ENCODE measurements at places on chromosomes 16 and 17. TPM values are rescaled to one million over a fixed set of nuclear protein-coding genes. Genes with fewer than 3 reads are reported as not detected.

DNA sequence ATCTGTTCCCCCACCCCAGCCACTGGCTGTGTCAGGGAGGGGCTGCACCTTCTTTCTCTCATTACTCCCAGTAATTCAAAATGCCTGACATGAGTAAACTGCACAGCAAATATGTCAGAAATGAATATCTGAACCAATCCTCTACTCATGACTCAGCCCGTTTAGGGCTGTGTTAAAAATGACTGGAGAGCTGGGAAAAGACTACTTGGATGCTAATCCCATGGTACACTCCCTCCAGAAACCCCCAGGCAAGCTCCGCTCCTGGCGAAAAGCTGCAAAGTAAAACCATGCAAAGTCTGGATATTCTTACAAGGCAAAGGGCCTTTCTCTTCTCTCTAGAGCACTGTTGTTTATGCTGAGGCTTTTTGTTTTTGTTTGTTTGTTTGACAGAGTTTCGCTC, 448.1 kb upstream of the DYNLRB2 start:
- no peak overlapping the region for H3K4me3 ChIP-seq
- no peak overlapping the region for H3K27ac ChIP-seq
- DNase-seq = no peak
- H3K27me3 ChIP-seq = no peaks in the 10 kb centered on the region
- no peaks in the 10 kb centered on the region for H3K36me3 ChIP-seq
- no peaks in the 10 kb centered on the region for H3K4me1 ChIP-seq

GRCh38 chr16:54444851-54445458, 158.4 kb upstream of the IRX3 start:
- no peak overlapping the region for H3K4me3 ChIP-seq
- H3K27me3 ChIP-seq = no peaks in the 10 kb centered on the region
- H3K36me3 ChIP-seq = no peaks in the 10 kb centered on the region
- no peak overlapping the region for H3K27ac ChIP-seq
- no peaks in the 10 kb centered on the region for H3K4me1 ChIP-seq

- no peak for DNase-seq
- no peak overlapping the region for H3K4me3 ChIP-seq
- H3K27ac ChIP-seq = no peak overlapping the region
- H3K36me3 ChIP-seq = no peaks in the 10 kb centered on the region
- H3K4me1 ChIP-seq = no peaks in the 10 kb centered on the region
These were observed 59.1 kb upstream of the IRX6 start for GRCh38 chr16:55264949-55265348.

DNA sequence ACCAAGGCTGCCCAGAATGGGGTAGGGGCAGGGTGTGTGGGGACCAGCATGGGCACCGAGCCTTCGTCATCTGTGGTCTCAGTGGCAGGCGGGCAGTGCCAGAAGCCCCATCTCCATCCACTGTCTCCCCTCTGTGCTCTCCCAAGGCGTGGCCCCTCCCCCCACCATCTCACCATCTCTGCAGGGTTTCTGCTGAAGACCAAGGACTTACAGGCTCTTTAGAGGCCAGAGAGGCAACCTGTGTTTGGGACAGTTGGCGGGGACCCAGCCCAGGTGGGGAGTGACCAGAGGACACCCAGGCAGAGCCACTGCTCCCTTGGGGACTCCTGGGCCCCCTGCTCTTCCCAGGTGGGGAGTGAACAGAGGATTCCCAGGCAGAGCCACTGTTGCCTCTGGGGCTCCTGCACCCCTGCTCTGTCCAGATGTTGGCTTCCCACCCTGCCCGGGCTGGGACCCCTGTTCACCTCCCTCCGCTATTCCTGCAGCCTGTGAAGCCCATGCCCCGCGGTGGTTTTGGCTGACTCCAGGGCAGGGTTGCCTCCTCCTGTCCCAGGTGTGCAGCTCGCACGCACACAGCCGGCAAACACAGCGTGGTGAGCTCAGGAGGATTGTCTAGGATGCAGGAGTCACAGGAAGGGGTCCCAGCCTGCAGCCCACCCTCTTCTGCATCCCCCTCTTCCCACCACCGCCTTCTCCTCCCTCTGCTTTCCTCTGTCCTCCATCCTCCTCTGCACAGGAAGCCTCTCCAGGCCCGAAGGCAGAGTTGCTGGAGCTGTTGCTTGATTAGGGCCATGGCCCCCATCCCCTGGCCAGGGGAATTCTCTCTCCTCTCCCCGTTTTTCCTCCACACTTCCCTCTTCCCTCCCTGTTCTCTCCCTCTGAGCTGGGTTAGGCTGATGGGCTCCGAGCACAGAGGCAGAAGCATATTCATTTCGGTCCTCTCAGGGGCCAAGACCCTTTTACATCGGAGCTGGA, 45.0 kb downstream of the SLC7A5 start:
- H3K27ac ChIP-seq = no peak overlapping the region
- no peaks in the 10 kb centered on the region for H3K4me1 ChIP-seq
- no peak for DNase-seq
- peaks cover 5% of the 10 kb centered on the region for H3K27me3 ChIP-seq

GRCh38 chr17:77471984-77472461, 331.3 kb downstream of the SEC14L1 start:
- no peak overlapping the region for H3K4me3 ChIP-seq
- H3K4me1 ChIP-seq = peaks cover 64% of the 10 kb centered on the region
- H3K27ac ChIP-seq = peak overlapping the region; percentile 61
- DNase-seq = peak; percentile 64

DNA sequence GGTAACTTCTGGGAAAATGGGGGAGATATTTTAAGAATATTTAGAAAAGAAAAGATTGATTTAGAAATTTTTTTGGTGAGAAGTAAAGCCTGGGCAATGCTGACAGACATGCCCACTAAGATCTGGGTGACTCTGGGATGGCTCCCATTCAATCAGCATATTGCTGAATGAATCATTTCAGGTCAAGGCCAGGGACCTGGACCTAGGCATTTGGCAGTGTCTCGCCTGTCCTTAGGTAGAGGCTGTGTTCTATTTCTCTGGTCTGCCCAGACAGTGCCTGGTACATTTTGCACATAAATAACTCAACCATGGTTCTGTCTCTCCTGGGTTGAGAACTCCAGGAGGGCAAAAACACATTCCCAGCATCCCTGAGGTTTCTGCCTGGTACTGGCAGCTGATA, 39.9 kb downstream of the SMPD3 start:
- H3K27me3 ChIP-seq = peaks cover 22% of the 10 kb centered on the region
- no peaks in the 10 kb centered on the region for H3K36me3 ChIP-seq
- peaks cover 4% of the 10 kb centered on the region for H3K4me1 ChIP-seq

Gene CLEC19A
- total RNA-seq = not detected

Gene MARF1
- 7.8 TPM for total RNA-seq

Gene SDR42E2
- not detected for total RNA-seq

Gene TVP23A
- total RNA-seq = not detected

Gene KIFC3
- 48.6 TPM for total RNA-seq

All from IMR-90 (cell line).